ENCODE measurements at places on chromosomes 1 and 21. TPM values are rescaled to one million over a fixed set of nuclear protein-coding genes. Genes with fewer than 3 reads are reported as not detected.
A peak's percentile ranks its signal among the peaks of the same experiment; 100 is the strongest.

The ORC1 gene
- total RNA-seq, result 0.29 TPM

DNA sequence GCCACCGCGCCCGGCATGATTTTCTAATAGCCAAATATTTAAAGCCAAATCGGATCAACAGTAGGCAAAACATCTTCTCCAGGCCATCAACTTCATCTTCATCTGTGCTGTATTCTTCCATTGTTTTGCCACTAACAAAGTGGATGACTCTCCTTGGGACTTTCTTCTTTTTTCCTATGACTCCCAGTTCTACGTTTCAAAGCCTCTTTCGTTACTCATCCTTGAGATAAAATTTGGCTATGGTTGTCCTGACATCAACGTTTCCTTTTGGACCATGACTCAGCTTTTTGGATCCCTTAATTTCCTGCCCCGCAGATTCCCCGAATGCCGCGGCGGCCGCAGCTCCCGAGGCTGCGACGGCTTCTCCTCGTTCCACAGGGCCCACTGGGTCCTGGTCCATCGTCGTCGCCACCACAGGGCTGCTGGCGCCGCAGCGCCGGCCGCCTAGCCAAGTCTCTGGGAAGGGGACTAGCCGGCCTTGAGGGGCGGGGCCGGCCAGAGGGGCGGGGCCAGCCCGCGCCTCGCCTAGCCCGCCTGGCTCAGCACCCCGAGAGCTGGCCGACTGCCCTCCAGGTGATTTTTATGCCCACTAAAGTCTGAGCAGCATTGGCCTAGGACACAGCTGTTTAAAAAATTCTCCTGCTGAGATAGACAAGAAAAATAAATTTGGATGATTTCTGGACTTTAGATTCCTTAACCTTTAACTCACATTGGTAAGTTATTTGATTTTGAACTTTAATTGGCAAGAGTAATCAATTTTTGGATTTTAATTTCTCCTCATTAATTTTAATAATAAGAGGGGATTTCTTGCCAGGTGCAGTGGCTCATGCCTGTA lies 93.9 kb downstream of the ADCY10 start:
- peak overlapping the region; percentile 46 for H3K4me3 ChIP-seq
- peaks cover 9% of the 10 kb centered on the region for H3K4me1 ChIP-seq
- no peaks in the 10 kb centered on the region for H3K27me3 ChIP-seq
- H3K36me3 ChIP-seq, result no peaks in the 10 kb centered on the region

GRCh38 chr1:45348966-45349677 lies 8.9 kb upstream of the MUTYH start:
- DNase-seq, result peak; percentile 91
- H3K36me3 ChIP-seq, result no peaks in the 10 kb centered on the region
- peak overlapping the region; percentile 87 for H3K27ac ChIP-seq
- no peak overlapping the region for H3K4me3 ChIP-seq
- no peaks in the 10 kb centered on the region for H3K27me3 ChIP-seq
- peaks cover 49% of the 10 kb centered on the region for H3K4me1 ChIP-seq

The SLC45A1 gene
- total RNA-seq, result 0.56 TPM

DNA sequence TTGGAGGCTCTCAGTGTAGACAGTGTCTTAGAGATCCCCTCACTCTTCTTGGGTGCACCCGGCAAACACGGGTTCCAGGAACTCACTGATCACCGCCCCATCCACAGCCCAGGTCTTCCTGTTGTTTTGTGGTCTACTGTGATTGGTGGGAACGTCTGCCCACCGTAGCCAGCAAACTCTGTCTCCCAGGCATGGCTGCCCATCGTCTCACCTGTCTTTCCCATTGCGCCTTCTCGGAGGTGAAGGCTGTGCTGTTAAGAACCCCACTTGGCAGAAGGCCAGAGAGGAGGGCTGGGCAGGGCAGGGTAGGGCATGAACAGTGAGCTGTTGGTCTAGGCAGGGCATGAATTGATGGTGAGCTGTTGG lies 14.1 kb upstream of the KCNA2 start:
- no peak for DNase-seq
- no peaks in the 10 kb centered on the region for H3K4me1 ChIP-seq
- no peak overlapping the region for H3K4me3 ChIP-seq
- H3K36me3 ChIP-seq, result no peaks in the 10 kb centered on the region
- peaks cover 13% of the 10 kb centered on the region for H3K27me3 ChIP-seq
- H3K27ac ChIP-seq, result no peak overlapping the region

The MROH9 gene
- not detected for total RNA-seq

The TAS1R1 gene
- not detected for total RNA-seq

DNA sequence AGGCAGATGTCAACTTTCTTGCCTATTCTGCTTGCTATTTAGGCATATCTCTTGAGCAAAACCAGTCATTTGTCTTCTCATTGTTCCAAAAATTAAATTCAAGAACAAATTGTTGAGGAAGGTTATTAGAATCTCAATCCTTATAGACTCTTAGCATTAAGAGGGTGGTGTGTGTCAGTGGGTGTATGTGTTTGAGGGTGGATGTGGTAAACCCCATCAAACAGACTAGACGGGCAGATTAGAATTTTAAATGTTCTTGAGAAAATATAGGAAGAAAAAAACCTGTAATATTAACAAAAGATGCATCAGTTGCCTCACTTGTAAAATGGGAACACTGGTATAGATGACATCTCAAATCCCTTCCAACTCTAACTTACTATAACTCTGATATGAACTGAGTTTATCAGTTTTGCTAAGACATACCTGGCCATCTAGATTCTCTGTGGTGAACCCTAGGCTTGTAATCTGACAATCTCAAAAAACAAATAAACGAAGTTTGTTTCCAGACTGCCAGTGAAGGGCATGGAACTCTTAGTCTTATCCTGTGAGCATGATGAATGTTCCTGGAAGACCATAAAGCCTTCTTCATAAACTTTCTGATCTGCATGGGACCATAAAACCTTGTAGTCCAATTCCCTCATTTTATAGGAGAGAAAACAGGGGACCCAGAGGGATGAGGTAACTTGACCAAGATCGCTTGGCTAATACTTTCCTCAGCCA lies 176.3 kb upstream of the SGIP1 start:
- peak overlapping the region; percentile 80 for H3K27ac ChIP-seq
- DNase-seq, result no peak
- H3K36me3 ChIP-seq, result no peaks in the 10 kb centered on the region
- H3K4me3 ChIP-seq, result no peak overlapping the region
- no peaks in the 10 kb centered on the region for H3K27me3 ChIP-seq
